Midbrain (tissue), 1 donor: ENCODE measurements at places on chromosomes 2 and 18.
A peak's percentile ranks its signal among the peaks of the same experiment; 100 is the strongest.

DNA sequence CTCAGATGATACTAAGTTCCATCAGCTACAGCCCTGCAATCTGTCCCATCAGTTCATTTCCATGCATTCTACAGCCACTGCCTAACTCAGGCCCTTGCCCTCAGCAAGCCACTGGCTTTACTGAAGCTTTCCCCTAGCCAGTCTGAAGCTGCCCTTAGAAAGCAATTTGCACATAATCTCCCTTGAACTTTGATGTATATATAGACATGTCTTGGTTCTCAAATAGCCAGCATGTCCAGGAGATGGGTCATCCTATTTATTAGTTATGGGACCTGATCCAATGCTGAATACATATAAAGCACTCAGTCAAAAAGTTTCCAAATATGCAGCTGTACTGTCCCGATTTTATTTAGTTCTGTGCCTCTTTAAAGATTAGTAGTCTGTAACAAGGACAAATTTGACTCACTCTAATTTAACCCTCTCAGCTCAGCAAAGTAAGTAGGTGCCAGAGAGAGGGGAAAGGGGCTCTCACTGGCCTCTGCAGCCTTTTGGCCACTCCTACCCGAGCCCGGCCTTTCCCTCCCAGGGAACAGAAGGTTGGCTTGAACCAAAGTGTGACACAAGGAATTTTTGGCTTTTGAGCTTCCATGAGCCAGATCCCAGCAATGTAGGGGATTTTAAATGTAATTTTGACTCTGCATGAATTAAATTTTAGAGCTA lies 70.7 kb downstream of the CCDC93 start:
- DNase-seq = no peak

DNA sequence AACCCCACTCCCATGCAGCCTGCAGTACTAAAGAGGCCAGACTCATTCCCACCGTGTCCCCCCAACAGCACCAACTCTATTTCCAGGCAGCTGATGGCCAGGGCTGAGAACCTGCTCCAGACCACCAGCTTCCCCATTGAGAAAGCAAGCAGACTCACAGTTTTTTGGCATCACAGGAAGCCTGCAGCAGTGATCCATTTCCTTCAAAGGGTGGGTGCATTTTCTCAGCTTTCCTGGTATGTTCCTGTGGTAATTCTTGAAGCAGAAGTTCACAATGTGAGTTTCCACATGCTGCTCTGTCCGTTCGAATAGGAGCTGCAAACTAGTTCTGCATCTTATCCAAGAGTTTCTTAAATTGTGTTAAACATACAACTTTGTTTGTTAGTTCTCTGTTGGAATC lies 1249.6 kb upstream of the FAM98A start:
- DNase-seq = no peak

- DNase-seq = peak; percentile 22
These were observed 5.2 kb downstream of the CCL20 start for GRCh38 chr2:227818675-227819397.

GRCh38 chr2:36756438-36756837 lies 59.9 kb downstream of the VIT start:
- no peak for DNase-seq

DNA sequence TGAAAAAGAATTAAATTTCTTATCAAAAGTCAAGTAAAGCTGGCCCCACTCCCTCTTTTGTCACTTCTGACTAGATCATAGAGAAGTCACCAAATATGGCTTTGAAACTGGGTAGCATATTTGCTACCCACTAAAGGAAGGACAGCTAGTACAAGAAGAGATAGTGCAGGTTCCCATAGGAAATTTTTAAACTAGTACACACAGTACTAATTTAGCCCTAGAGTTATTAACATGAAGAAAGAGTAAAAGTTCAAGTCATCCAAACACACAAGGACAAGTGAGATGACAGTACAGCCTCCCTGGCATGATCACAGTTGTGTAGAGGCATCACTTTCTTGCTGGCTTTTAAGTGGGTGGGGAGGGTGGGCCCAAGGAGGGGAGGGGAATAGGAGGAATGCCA lies 100.9 kb downstream of the IRS1 start:
- DNase-seq = no peak

GRCh38 chr2:173290518-173290917 lies 64.2 kb upstream of the CDCA7 start:
- DNase-seq = no peak

DNA sequence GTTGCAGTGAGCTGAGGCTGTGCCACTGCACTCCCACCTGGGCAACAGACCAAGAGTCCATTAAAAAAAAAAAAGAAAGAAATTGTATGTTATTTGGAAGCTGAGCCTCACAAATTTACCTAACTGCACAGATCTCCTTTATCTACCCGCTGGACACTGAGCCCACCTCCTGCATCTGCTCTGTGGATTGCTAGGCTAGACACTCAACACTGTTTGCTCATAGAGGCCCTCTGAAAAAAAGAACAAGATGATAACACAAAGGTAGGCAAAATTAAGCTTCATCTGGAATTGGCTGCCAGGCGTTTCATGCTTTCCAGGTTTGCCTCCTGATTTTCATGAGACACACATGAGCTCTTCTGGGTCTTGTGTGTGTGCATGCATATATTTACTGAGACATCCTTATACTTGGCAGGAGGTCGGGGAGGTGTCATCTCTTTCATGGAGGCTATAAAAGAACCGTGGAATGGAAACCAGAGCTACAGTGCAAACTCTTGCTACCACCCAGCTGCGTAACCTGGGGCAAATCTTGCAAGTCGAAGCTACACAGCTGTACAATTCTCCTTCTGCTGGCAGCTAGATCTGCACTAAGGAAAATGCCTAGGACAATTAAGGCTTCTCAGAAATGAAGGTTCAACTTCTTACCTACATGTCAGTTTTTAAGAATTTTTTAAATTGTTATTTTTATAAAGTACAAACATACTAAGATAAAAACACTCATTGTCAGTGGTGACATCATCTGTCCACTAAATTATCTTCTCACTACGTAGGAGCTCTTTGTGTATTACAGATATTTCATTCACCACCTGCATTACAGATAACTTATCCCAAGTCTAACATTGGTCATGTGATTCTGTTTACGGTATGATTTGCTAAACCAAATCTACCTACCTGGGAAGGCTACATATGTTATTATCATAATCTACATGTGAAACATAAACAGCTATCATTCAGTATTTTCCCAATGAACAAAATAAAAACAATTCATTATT lies 63.1 kb downstream of the CABYR start:
- DNase-seq = no peak

GRCh38 chr2:60644951-60645350 lies 91.5 kb upstream of the BCL11A start:
- no peak for DNase-seq

DNA sequence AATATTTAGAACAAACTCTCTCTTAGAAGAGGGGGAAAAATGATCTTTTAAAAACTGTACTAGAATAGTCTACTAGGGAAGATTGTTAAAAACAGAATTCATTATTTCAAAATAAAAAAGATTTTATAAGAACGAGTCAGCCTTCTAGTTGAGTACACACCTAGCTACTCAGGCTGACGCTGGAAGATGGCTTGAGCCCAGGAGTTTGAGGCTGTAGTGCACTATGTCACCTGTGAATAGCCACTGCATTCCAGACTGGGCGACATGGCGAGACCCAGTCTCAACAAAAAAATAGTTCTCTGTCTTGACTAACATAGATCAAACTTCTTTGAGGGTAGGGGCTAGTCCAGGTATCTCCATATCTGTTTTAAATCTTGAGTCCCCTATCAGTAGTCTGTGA lies 33.9 kb downstream of the ERLEC1 start:
- DNase-seq = no peak

GRCh38 chr2:166381-166780 lies 97.5 kb downstream of the SH3YL1 start:
- no peak for DNase-seq

- no peak for DNase-seq
These were observed 52.6 kb downstream of the PMAIP1 start for GRCh38 chr18:59952283-59953007.

DNA sequence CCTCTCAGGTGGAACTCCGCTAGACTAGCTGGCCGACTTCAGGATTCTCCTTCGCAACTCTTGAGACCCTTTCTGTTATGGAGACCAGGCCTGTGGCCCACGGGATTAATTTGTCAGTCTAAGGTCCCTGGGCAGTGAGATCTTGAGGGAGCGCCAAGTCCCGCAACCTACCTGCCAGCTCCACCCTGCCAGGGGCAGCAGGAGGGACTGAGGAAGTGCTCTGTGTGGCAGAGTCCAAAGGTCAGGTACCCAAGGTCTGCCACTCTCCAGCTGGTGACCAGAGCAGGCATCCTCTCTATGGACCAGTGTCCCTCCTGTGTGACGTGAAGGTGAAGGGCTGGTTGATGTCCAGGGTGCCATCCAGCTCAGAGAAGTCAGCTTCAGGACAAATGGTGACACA lies 4.3 kb upstream of the SPATA3 start:
- no peak for DNase-seq

DNA sequence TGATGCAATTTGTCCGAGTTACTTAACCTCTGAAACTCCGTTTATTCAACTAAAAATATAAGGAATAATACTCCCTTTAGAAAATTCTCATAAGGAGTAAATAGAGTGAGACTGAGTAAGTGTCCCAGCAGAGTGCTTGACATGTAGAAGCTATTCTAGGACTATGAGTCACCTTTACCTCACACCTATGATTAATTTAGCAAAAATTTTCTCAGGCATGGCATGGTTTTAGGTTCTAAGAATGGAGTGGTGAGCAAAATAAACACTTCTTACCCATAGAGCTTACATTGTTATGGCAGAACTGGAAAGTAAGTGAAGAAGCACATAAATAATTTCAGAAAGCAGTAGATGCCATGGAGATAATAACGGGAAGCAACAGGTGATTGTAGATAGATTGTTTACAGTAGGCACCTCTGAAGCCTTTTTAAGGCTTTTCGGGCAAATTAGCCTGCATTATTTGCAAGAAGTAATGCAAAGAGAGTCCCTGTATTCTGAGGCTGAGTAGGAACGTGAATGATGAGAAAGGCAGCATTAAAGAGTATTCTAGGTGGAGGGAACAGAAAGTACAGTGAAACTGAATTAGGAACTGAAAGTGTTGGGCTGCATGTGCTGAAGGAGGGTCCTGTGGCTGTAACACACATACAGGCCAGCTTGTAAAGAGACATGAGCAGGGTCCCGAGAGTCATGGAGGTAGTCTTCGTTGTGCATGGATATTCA lies 209.2 kb downstream of the ZNF407 start:
- no peak for DNase-seq

DNA sequence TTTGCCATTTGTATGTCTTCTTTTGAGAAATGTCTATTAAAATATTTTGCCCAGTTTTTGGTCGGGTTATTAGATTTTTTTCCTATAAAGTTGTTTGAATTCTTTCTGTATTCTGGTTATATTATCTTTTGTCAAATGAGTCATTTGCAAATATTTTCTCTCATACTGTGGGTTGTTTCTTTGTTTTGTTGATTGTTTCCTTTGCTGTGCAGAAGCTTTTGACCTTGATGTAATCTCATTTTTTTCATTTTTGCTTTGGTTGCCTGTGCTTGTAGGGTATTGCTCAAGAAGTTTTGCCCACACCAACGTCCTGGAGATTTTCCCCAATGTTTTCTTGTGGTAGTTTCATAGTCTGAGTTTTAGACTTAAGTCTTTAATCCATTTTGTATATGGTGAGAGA lies 245.7 kb downstream of the ADCYAP1 start:
- DNase-seq = no peak

DNA sequence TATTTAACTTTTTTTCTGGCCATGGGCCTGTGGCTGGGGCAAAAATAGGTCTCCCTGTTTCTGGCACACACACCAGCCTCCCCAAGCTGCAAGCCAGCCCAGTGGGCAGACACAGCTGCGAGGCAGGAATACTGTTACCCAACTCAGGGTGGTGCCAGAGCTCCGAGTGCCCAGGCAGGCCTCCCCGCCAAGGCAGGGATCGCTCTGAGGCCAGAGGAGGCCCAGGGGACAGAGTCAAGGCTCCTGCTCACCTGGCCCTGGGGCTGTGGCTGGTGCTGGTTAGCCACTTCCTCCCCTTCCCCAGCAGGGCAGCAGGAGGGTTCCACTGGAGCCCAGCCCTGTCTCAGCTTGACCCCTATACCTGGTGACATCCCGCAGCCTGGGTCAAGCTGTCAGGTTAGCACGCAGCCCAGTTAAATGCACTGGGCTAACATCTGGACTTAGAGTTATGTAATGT lies 67.1 kb upstream of the EPAS1 start:
- DNase-seq = peak; percentile 2

- no peak for DNase-seq
These were observed 38.3 kb downstream of the SFXN5 start for GRCh38 chr2:73033142-73033765.

- no peak for DNase-seq
These were observed 76.1 kb downstream of the TWIST2 start for GRCh38 chr2:238924032-238924431.

DNA sequence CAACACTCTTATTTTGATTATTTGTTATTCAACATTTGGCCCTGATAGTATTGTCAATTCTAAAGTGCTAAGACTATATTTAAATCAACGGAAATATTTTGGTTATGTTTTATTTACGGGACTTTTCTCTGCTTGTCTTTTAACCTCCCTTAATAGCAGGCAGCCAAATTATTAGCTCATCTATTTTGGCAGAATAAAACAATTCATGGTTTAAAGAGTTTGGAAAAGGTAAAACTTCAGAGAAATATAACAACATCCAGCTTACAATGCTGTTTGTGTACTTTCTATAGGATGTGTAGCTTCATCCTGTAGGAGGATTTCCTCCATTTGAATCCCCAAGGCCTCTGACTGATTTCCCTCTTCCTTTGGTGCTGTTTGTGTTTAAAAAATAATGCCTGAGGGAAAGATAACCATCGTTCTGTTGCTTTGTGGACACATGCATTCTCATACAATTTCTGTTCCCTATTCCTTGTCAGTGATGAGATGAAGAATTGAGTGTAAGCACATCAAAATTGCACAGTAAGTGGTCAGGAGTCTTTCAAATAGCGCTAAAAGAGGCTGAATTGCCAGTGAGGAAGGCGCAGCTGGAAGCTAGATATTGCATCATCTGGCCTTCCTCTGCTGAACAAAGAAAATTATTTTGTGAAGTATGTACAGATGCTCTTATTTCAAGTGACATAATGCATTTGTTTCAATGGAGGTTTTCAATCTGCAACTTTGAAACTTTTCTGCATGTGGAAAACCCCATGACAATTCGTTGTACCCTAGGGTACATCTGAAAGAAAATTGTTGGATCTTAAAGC lies 80.3 kb downstream of the CD28 start:
- DNase-seq = no peak

GRCh38 chr18:8163286-8163959 lies 445.8 kb upstream of the RAB12 start:
- peak; percentile 67 for DNase-seq

- DNase-seq = no peak
These were observed 65.9 kb upstream of the ITM2C start for GRCh38 chr2:230798769-230799399.

DNA sequence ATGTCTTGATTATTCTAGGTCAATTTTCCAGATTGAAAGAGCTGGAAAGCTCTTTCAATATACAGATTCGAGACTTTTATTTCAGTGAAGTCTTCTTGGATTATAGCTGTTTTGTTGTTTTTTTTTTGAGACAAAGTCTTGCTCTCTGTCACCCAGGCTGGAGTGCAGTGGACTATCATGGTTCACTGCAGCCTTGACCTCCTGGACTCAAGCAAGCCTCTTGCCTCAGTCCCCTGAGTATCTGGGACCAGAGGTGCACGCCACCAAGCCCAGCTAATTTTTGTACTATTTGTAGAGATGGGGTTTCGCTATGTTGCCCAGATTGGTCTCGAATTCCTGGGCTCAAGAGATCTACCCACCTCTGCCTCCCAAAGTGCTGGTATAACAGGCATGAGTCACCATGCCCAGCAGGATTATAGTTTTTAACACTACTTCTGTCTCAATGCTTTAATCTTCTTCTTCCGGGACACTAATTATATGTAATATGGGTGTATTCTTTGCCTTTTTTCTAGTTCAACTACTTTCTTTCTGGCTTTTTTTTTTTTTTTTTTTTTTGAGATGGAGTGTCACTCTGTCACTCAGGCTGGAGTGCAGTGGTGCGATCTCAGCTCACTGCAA lies 62.3 kb downstream of the USP37 start:
- no peak for DNase-seq
